ENCODE measurements at places on chromosomes 12 and 14. TPM values are rescaled to one million over a fixed set of nuclear protein-coding genes. Genes with fewer than 3 reads are reported as not detected.

GRCh38 chr12:124233041-124233796 lies 61.7 kb upstream of the RFLNA start:
- DNase-seq: no peak
- peaks cover 23% of the 10 kb centered on the region for H3K4me1 ChIP-seq
- no peak overlapping the region for H3K4me3 ChIP-seq
- H3K27ac ChIP-seq: peak overlapping the region; percentile 70

DNA sequence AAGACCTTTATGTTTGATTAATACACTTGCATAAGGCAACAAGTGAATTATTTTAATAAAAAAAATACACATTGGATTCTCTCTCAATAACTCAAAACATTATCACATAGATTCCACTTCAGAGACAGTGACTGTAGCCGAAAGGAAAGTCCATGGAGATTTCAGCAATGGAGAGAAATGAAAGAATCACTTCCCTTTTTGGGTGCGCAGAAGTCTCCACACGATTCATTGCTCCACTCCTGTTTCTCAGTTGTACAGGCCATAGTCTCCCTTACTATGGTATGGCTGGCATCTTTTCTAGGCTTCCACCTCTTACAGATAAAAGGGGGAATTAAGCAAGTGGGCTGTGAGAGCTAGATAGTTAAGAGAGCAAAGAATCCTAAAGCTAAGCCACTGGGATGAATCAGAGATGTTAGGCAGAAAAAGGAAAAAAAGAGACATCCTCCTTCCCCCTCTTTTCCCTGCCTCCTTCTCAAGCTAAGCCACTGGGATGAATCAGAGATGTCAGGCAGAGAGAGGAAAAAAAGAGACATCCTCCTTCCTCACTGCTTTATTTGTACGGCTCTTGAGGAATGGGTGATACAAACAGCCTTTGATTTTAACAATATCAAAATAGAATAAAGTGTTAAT lies 16.3 kb downstream of the ST8SIA1 start:
- H3K27ac ChIP-seq: no peak overlapping the region
- H3K4me3 ChIP-seq: no peak overlapping the region
- no peaks in the 10 kb centered on the region for H3K36me3 ChIP-seq
- peak; percentile 6 for DNase-seq
- peaks cover 9% of the 10 kb centered on the region for H3K4me1 ChIP-seq

Gene FGF23
- 0.58 TPM for total RNA-seq

Gene DLK1
- 1,018 TPM for total RNA-seq

- H3K4me1 ChIP-seq: peaks cover 37% of the 10 kb centered on the region
- H3K27ac ChIP-seq: no peak overlapping the region
Observed at GRCh38 chr14:36320897-36321381, 502 bp upstream of the MBIP start.

DNA sequence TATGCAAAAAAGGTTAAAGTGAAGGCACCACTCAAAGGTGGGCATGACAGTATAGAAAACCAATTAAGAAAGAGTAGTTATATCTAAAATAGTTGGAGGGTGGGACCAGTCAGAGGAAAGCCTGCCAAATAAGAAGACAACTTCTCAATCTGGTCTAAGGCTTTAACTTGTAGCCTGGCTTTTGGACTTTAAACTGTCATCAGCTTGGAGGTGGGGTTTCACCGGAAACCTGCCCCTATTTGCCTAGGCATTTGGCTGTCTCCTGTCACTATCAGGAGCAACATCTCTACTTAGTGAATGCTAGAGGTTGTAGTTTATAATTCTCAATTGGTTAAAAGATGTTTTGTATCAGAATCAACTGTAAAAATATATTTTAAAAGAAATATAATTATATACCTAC lies 107.3 kb downstream of the SLCO1B3 start:
- no peaks in the 10 kb centered on the region for H3K4me1 ChIP-seq
- H3K4me3 ChIP-seq: no peak overlapping the region
- H3K36me3 ChIP-seq: no peaks in the 10 kb centered on the region
- DNase-seq: no peak

Gene RNASE7
- not detected for total RNA-seq

GRCh38 chr14:60977847-60978246 lies 3.0 kb downstream of the TRMT5 start:
- peaks cover 14% of the 10 kb centered on the region for H3K4me1 ChIP-seq
- no peak for DNase-seq
- peaks cover 15% of the 10 kb centered on the region for H3K36me3 ChIP-seq
- H3K27me3 ChIP-seq: no peaks in the 10 kb centered on the region

GRCh38 chr12:52246720-52247621 lies 13.9 kb downstream of the KRT7 start:
- no peak overlapping the region for H3K27ac ChIP-seq
- peaks cover 37% of the 10 kb centered on the region for H3K27me3 ChIP-seq
- no peak for DNase-seq
- H3K36me3 ChIP-seq: no peaks in the 10 kb centered on the region

DNA sequence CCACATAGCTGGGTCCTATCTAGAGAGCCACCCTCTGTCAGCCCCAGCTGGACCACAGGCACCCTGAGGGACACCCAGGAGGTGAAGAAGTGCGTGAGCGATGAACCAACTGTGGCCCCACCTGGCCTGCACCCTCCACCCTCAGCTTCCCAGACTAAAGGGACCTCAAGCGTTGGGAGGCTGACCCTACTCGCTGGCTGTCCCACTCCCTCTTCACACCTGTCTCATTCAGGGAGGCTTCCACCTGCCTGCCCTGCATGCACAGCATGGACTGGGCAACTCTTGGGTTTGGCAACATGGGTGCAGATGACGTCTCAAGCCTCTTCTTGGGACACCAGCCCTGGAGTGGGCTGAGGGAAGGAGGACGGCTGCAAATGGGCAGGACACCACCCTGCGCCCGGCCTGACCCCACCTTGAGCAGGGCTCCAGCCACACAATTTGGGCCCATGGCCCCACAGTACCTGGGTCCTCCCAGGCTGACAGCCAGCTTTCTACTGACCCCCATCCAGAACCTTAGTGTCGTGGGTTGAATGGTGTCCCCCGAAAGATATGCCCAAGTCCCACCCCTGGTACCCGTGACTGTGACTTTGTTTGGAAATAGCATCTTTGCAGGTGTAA lies 2.1 kb downstream of the TMEM179 start:
- no peak overlapping the region for H3K4me3 ChIP-seq
- H3K36me3 ChIP-seq: no peaks in the 10 kb centered on the region
- H3K27ac ChIP-seq: no peak overlapping the region
- DNase-seq: no peak
- peaks cover 38% of the 10 kb centered on the region for H3K27me3 ChIP-seq

DNA sequence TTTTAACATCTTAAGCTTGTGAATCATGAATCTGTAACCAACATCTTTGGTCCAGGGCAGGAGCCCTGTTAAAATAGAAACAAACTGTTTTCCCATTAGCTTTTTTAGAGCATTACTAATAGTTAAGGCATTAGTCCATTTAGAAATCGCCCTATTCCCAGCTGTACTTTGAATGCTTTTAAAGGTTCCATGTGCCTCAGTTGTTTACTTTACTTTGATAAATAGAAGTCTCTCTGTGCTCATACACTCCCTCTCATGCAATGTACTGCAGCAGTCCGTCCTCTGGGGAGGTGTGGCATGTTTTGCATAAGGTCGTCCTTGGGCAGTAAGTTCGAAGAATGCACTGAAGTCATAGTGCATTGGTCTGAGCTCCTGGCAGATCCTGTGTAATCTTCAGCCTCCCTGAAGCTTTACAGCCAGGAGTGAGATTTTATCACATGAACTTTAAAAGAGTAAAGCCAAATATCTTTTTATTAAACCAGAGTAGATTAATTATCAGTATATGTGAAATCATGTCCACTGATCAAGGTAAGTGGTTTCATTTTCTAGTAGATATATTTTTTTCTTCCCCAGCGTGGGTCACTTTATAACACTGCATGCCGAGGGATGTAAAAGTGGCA lies 134.7 kb downstream of the FGD4 start:
- H3K4me1 ChIP-seq: peaks cover 27% of the 10 kb centered on the region
- no peaks in the 10 kb centered on the region for H3K27me3 ChIP-seq
- DNase-seq: peak; percentile 24
- no peak overlapping the region for H3K4me3 ChIP-seq

DNA sequence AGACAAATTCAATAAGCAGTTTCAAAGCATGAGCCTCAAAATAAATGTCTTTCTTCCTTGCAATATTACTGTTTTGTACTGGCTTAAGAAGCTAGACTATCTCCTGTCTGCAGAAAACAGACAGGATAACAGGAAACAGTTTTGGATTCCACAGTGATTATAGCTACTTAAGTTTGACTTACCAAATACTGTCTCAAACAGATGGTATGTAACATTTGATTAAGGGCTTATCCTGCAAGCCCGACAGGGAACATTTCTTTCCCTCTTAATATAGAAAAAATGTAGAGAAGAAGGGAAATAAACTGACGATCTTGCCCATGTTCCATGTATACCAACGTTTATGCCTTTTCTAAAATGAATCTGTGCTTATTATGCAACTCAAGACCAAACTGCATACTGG lies 179.9 kb upstream of the EEA1 start:
- no peaks in the 10 kb centered on the region for H3K36me3 ChIP-seq
- no peak overlapping the region for H3K27ac ChIP-seq

DNA sequence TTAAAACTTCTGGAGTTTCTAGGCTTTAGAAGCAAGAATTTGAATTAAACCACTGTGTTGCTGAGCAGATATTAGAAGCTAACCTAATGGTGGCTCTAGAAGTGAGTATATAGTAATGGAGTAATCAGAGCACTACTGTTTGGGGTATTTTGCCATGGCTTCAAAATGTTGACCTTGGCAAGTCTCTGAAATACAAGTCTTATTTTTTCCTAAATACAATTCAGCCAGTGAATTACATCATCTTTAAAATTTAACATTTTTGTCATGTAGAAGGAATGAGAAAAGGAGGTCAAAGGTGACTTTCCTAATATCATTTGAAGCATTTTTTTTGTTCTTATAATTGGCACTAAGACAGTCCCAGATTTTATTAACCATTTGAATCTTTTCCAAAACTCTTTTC lies 25.2 kb downstream of the PMCH start:
- H3K36me3 ChIP-seq: peaks cover 7% of the 10 kb centered on the region
- H3K4me1 ChIP-seq: no peaks in the 10 kb centered on the region
- no peak overlapping the region for H3K27ac ChIP-seq

DNA sequence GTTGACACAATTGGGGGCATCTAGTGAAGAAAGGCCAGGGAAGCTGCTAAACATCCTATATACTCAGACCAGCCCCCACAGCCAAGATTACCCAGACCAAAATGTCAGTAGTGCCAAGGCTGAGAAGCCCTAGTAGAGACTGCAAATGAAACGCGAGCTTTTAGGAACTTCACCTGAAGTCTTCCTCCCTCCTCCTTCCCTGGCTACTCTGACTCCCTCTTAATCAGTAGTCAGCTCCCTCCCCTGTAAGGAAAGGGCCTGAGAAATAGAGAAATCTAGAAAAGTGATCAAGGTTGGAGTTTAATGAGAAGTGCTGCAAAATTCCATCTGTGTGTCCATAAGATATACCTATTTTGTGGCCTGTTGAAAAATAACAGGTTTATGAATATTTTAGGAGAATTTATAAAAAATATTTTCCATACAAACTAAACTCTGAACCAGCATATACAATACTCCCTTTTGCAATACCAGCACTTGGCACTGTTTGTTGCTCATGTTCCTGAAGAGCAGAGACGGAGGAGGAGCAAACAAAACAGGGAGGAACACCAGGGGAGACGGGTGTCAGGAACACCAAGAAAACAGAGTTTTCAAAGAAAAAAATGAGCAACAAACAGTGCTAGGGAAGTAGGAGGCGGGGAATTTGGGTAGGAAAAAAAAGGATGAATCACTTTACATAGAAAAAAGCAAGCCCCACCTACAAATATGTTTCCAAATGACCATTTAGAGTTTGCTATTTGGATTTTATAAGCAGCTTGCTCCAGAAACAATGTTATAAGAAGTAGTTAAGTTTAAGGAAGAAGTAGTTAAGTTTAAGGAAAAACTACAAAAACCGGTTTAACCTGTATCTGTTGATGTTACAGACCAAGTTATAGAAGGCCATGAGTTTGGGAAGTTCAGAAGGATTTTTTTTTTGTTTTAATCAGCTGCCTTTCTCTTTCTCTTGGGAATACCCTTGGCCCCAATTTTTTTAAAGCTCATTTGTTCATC lies 282.1 kb upstream of the GRIP1 start:
- DNase-seq: no peak
- H3K27me3 ChIP-seq: no peaks in the 10 kb centered on the region
- H3K36me3 ChIP-seq: no peaks in the 10 kb centered on the region
- no peaks in the 10 kb centered on the region for H3K4me1 ChIP-seq
- H3K4me3 ChIP-seq: no peak overlapping the region
- H3K27ac ChIP-seq: no peak overlapping the region

DNA sequence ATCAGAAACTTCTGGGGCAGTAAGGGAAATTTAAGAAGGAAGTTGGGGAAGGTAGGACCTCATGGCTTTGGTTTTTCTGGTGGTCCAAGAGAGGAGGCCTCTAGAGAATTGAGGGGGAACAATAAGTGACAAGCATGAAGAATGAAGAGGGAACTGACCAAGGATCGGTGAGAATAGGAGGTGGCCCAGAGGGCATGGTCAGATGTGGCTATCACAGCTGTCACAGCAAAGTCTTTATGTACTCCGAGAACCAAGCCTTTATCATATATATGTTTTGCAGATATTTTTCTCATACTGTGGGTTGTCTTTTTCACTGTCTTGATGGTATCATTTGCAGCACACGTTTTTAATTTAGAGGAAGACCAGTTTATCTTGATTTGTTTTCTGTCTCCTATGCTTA lies 64.3 kb downstream of the PPP2R5C start:
- no peaks in the 10 kb centered on the region for H3K27me3 ChIP-seq
- H3K4me3 ChIP-seq: no peak overlapping the region
- H3K4me1 ChIP-seq: no peaks in the 10 kb centered on the region

- H3K36me3 ChIP-seq: no peaks in the 10 kb centered on the region
- no peak overlapping the region for H3K4me3 ChIP-seq
- H3K4me1 ChIP-seq: no peaks in the 10 kb centered on the region
- DNase-seq: no peak
- H3K27ac ChIP-seq: no peak overlapping the region
Observed at GRCh38 chr12:83573671-83574070, 887.0 kb downstream of the TMTC2 start.

- H3K27me3 ChIP-seq: no peaks in the 10 kb centered on the region
- no peak overlapping the region for H3K4me3 ChIP-seq
- H3K27ac ChIP-seq: no peak overlapping the region
- no peak for DNase-seq
Observed at GRCh38 chr14:24809135-24809534, 175.1 kb upstream of the GZMB start.

DNA sequence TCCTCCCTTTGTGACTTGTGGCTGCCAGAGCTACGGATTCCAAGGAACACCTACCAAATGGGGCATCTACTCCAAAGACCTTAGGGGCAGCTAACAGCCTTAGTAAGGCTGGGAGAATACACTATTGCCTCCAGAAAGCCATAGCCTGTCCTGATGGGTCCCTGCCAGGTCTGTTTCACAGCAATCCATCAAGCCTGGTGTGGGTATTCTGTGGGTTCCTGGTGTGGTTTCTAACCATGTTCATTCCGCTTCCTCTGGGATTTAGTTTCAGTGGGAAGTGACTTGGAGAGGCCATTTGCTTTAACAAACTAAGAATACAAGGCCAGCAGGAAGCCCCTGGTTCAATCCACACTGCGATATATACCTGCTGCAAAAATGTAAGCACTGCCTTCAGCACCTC lies 220.5 kb downstream of the FOXN3 start:
- no peaks in the 10 kb centered on the region for H3K36me3 ChIP-seq
- no peaks in the 10 kb centered on the region for H3K4me1 ChIP-seq
- no peaks in the 10 kb centered on the region for H3K27me3 ChIP-seq
- no peak overlapping the region for H3K27ac ChIP-seq
- no peak overlapping the region for H3K4me3 ChIP-seq
- no peak for DNase-seq

- H3K27me3 ChIP-seq: no peaks in the 10 kb centered on the region
- DNase-seq: no peak
- H3K36me3 ChIP-seq: no peaks in the 10 kb centered on the region
- no peaks in the 10 kb centered on the region for H3K4me1 ChIP-seq
- no peak overlapping the region for H3K27ac ChIP-seq
- H3K4me3 ChIP-seq: no peak overlapping the region
Observed at GRCh38 chr14:79631276-79631675, 580.0 kb downstream of the DIO2 start.

Gene CLEC1A
- not detected for total RNA-seq

All from neural progenitor cell (in vitro differentiated cells).